ENCODE measurements at places on chromosomes 6 and 20.
A peak's percentile ranks its signal among the peaks of the same experiment; 100 is the strongest.

DNA sequence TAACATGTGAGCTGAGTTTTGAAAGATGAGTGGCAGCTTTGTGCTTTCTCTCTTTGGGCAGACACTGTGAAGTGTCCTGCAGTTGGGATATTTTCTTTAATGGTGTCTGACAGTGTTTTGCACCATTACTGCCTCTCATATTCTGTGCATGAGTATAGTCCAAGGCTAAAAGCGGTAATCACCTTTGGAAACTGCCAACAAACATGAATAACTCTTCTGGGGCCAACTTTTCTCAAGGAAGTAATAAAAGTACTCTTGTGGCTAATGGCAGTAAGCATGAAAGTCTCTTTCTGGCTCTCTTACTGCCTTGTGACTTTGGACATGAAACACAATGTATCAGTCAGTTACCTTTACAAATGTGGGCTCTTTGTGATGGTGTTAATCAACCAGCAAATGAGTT lies 91.7 kb upstream of the SOX4 start:
- no peak for DNase-seq

- no peak for DNase-seq
These were observed 182.1 kb downstream of the KIF6 start for GRCh38 chr6:39543095-39543494.

GRCh38 chr6:137415834-137416190 lies 78.4 kb downstream of the OLIG3 start:
- DNase-seq = no peak

- no peak for DNase-seq
These were observed 19.3 kb upstream of the WFDC2 start for GRCh38 chr20:45450097-45450818.

DNA sequence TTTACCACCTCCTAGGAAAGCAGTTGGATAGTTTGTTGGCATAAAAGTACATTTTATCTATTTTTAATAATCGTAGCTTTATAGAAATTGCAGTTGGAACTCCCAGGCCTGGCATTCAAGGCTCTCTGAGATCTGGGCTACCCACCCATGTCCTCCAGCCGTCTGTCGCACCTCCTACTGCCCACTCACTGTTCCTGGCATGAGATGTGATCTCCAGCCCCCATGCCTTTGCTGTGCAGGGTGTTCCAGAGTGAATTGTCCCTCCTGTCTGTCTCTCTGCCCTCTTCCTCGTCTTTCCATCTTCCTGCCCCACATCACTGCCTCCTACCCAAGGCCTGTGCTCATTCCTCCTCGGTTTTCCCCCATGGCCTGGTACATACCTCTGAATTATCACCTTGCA lies 50.7 kb downstream of the PTPN1 start:
- no peak for DNase-seq

DNA sequence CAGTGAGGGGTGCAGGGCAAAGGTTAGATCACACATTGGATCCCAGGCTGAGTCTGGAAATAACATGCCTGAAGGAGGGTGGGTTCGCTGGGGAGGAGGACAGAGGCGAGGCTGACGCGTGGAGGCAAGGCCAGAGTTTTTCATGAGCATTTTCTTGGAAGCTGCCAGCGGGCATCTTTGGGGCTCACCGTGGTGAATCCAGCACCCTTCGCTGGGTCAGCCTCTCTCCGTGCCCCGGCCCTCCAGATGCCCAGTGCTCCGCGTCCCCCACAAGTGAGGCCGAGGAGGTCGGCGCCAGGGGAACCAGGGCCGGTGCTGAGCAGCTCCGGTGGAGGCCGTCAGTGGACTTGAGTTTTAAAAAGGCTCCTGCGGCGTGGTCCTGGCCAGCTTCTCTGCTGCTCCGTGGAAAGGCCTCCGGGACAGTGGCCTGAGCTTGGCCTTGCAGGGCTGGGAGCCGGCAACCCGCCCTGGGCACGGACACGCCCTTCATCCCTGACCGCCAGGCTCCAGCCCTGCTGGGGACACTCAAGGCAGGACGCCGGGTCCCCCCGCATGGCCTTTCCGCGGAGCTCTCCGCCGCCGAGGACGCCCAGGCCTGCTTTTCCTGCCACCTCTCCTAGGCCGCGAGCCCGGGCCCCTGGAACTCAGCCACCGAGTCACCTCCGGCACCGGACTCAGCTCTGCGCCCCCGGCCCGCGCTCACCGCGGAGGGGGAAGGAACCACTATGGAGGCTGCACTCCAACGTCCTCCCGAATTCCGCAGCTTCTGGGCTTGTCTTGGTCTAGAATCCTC lies 114.3 kb downstream of the THBS2 start:
- no peak for DNase-seq

- peak; percentile 49 for DNase-seq
These were observed 736.4 kb upstream of the MARCKS start for GRCh38 chr6:113120582-113121285.

DNA sequence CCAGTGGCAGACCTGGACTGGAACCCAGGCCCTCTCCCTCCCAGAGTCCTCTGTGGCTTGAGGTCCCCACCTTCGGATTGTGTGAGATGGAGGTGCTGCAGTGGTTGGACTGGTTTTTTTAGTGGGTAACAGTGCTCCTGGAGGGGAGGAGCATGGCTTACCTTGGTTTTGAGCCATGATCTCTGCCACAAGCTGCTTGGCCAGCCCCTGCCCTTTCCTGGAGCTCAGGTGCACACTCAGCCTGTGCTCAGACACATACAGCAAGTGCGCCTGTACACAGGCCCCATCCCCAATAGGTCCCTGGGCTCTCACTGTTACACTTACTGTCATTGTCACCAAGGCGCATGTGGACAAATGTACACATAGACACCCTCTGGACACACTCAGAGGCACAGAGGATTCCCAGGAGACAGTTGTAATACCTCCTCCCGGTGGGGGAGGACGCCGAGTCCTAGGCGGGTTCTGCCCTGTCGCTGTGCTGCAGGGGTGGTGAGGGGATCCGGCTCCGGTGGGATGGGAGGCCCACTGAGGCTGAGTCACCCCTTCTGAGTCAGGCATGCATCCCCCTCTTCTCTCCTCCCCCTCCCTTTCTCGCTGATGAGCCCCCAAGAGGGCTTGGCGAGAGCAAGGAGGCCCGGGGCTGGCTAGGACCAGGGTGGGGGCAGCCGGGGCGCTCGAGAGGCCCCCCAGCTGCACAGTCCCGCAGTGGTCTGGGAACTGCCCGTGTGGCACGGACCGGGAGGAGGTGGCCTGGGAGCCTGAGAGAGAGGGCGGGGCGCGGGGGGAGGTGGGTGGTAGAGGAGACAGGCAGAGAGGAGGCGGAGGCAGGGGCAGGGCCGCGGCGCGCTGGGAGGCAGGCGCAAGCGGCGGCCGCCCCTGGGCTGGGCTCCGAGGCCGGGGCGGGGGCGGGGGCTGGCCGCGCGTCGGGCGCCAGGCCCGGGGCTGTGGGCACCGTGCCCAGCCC lies 522 bp upstream of the EPB41L1 start:
- peak; percentile 86 for DNase-seq

GRCh38 chr20:29497261-29497671 lies 1760.2 kb upstream of the DEFB115 start:
- DNase-seq = peak; percentile 93

- DNase-seq = no peak
These were observed 38.3 kb downstream of the DAAM2 start for GRCh38 chr6:39830444-39830843.

DNA sequence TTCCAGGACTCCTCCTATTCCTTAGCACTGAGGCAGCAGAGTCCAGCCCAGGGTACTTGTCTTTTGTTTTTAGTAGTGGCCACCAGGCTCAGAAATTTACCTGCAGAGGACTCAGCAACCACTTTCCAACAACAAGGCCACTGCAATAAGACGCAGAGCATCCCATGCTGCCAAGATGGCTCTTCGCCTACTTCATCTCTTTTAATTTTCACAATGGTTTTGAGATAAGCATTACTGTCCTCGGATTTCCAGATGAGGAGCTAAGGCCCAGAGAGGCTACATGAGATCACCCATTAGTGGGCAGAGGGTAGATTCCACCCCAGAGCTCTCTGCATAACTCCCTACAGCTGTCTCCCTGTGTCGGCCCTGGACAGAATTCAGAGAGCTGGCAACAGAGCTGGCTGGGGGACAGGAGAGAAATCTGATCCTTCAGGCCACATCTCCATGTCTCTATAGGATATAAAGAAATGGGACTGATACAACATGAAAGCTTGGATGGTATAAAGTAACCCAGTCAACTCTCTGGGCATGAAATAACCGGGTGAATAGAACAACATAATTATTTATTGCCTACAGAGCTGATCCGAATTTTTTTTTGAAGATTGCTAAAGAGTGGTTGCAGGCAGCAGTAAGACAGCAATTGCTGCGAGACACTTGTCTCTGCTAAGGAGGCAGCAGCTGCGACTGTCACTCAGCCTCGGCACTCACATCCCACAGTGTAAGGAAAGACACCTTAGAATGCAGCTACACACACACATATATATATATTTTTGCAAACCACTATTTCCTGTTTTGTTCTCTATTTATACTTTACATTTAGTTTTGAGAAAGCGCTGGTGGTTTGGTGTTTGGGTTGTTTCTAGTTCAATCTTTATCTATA lies 37.2 kb downstream of the SCML4 start:
- DNase-seq = no peak

DNA sequence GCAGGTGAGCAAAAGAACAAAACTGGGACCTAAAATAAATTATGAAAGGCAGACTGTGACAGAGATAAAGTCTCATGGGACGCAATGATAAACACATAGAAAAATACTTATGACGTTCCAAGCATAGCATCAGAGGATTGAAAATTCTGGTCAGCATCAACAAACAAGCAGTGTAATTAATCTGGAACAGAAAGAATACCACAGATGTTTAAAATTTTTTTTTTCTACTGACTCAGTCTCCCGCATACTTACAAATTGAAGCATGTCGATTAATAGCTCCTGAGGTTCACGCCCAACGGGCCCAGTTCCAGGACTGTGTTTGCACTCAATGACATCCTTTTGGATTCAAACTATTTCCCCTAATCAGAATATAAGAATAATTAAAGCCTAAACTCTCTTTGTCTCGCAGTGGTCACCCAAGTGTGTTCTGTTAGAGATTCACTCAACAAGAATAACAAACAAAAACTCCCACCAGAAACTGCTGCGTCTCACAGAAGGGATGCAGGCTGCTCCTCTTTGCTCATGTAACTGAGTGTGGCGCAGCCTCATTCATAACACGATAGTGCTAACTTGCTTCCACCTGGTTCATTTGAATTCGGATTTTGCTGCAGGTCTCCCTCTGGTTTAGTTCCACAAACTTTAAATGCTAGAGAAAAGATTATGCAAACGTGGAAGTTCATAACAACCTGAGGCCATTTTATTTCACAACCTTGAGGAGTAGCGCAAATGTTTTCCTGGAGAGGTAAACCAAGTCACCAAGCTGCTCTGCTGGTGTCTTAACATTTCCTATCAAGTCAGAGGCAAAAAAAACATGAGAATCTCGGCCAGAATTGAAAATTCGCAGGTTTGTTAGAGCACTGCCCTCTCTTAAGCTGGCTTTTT lies 69.0 kb upstream of the CITED2 start:
- DNase-seq = no peak

- no peak for DNase-seq
These were observed 321.5 kb upstream of the JARID2 start for GRCh38 chr6:14924126-14925024.

DNA sequence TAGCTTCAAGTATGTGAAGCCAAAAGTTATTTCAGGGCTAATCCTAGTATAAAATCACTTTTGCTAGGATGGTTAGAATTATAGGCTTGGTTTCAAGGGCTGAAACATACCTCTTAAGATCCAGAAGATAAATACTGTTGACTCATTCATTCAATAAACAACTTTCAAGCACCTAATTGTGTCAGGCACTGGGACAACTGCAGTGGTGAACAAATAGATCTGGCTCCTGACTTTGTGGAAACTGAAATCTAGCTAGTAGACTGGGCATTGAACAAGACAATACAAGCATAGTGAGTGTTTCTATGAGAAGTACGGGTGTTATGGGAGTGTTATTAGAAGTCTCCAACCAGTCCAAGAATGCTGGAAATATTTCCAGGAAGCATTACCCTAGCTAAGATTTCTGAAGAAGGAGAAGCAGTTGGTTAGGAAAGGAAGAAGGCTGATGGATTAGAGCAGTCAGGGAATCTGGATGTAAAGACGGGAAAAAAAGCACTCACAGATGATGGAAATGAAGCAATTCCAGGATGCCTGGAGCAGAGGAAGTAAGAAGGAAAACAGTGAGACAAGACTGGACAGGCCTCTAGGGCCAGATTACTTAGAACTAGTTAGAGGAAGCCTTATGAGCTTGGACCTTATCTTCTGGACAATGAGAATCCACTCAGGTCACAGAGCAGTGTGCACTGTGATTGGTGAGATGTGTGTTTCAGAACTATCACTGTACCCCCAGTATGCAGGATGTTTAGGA lies 132.6 kb upstream of the RAB32 start:
- DNase-seq = no peak

DNA sequence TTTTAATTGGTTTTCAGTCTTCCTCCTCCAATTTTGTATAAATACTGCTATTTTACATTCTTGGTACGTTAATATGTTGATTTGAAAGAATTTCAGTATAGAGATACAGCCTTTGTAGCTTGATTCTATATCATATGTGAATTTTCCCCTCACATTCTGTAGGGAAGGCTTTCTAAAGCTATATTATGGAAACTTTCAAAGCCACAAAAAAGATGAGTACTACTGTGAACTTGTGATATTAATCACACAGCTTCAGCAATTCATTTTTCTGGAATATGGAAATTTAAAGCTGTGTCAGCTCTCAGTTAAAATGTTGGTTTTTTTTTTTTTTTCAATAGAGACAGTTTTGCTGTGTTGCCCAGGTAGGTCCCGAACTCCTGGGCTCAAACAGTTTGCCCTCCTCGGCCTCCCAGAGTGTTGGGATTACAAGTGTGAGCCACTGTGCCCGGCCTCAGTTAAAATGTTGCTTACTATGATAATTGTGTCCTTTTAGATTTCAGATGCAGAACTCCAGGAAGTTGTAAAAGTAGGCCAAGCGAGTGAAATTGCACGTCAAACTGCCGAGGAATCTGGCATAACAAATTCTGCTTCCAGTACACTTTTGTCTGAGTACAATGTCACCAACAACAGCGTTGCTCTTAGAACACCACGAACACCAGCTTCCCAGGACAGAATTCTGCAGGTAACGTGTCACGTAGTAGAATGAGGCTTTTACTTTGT lies 20.6 kb downstream of the CDC5L start:
- no peak for DNase-seq

DNA sequence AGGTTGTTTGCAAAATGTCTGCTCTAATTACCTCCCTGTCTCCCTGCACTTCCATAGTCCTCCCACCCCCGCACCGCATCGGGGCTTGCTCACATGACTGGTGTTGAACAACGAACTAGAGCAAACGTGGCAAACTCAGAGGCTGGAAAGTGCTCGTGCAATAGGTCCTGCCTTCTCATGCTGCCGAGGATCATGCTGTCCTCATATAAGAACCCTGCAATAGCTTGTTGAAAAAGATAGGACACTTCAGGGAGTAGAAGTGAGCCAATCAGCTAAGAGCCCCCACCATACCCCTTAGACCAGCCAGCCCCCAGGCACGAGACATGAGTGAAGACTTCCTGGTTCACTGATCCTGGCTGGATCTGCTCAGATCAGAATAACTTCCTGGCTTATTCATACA lies 219.2 kb downstream of the C6orf118 start:
- no peak for DNase-seq

Measured in NCI-H446 (cell line).